ENCODE measurements at places on chromosomes 1 and 21. TPM values are rescaled to one million over a fixed set of nuclear protein-coding genes. Genes with fewer than 3 reads are reported as not detected.

DNA sequence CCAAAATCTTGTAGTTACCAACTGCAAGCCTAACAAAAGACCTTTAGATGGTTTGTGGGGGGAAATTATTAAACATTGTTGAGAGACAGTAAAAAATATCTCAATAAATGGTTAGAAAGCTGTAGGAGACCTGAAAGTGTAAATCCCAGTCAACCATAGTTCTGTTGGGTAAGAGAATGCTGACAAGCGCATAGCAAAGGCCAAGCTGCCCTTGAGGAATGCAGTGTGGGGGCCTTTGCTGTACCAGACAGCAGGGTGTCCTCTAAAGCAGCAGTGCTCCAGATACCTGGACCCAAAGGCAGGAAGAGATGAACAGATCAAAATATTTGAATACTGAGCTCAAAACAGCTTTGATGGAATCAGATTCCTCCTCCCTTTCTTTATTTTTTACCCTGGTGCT lies 54.6 kb downstream of the OBSCN start:
- no peak for DNase-seq
- H3K4me1 ChIP-seq = no peaks in the 10 kb centered on the region
- H3K4me3 ChIP-seq = no peak overlapping the region
- H3K27ac ChIP-seq = no peak overlapping the region
- no peaks in the 10 kb centered on the region for H3K36me3 ChIP-seq

- H3K4me1 ChIP-seq = peaks cover 11% of the 10 kb centered on the region
- no peak overlapping the region for H3K4me3 ChIP-seq
- H3K36me3 ChIP-seq = no peaks in the 10 kb centered on the region
Observed at GRCh38 chr1:28313702-28314546, 14.9 kb upstream of the MED18 start.

GRCh38 chr1:162456323-162456722 lies 41.3 kb upstream of the UHMK1 start:
- H3K4me1 ChIP-seq = no peaks in the 10 kb centered on the region
- H3K36me3 ChIP-seq = no peaks in the 10 kb centered on the region
- H3K4me3 ChIP-seq = no peak overlapping the region
- no peak overlapping the region for H3K27ac ChIP-seq
- no peak for DNase-seq

DNA sequence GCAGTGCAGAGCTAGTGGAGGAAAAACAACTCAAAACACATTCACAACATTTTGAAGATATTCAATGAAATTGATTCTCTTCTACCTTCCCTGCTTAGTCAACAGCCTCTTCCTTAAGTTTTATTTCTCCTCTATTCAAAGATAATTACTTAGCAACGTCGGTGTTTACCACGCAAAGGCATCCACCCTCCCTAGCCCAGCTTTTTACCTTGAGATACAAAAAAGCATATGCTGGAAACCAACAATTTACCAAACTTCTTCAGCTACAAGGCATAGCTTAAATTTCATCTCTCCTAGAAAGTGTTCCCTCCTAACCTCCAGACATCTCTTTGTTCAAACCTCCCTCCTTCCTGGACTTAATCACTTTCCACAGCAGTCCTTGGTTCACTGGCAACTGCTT lies 102.8 kb upstream of the SOD1 start:
- peaks cover 17% of the 10 kb centered on the region for H3K4me1 ChIP-seq
- H3K27me3 ChIP-seq = no peaks in the 10 kb centered on the region
- peaks cover 6% of the 10 kb centered on the region for H3K36me3 ChIP-seq

- H3K36me3 ChIP-seq = no peaks in the 10 kb centered on the region
- no peaks in the 10 kb centered on the region for H3K4me1 ChIP-seq
- no peak overlapping the region for H3K4me3 ChIP-seq
Observed at GRCh38 chr1:244214009-244214967, 163.2 kb downstream of the ZBTB18 start.

CD84 gene
- 8.8 TPM for total RNA-seq

OR10Z1 gene
- total RNA-seq = not detected

BRINP3 gene
- not detected for total RNA-seq
